ENCODE measurements at places on chromosomes 11 and 22.

DNA sequence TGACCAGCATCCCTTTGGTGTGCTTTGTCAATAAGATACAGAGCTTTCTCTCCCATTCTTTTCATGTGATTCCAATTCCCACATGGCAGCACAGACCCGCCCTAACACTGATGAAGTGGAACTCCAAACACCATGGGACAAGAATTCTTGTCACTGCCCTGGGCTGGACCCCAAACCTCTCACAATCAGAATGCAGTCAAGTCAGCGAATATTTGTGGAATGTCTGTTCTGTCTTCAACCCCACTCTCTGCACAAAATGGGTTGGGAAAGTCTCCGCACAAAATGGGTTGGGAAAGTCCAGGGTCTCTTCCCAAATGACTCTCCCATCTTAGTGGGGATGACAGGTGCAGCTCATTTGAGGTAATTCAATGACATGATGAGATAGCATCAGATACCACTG is 138.9 kb upstream of the TEAD1 start:
- H3K27ac ChIP-seq, result no peak overlapping the region
- H3K36me3 ChIP-seq, result no peaks in the 10 kb centered on the region
- no peak for DNase-seq

DNA sequence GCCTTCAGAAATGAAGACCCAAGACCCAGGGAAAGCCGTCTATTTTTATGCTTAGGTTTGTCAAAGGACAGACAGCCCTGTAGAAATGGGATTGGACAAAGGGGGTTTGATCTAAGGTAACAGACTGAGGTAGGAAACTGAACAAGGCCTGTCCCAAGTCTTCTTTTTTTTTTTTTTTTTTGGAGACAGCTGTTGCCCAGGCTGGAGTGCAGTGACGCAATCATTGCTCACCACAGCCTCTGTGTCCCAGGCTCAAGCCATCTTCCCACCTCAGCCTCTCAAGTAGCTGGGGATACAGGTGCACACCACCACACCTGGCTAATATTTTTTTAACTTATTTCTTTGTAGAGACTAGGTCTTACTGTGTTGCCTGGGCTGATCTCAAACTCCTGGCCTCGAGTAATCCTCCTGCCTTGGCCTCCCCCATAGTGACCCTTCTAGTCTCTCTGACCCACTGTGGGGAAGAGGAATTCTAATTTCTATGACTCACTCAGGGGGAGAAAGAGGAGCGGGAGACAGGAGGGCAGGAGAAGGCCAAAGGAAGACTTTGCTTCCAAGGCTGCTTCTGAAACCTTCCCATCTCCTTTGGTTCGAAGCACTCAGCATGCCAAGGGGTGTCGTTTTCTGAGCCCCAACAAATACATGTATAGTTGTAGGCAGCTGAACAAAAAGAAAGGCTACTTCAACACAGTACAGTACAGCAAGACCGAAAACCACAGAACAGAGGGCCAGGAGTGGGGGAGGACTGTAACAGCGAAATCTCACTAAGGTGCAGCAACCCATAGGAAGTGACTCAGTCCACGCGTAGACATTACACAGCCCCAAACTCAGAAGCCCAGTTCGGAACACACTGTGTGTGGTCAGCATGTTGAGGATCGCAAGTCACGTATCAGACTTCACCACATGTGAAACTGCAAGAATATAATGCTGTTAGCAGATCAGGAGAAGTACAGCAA is 872 bp downstream of the TMA7B start:
- H3K27ac ChIP-seq, result no peak overlapping the region
- DNase-seq, result no peak
- no peak overlapping the region for H3K4me3 ChIP-seq
- H3K27me3 ChIP-seq, result peaks cover 4% of the 10 kb centered on the region

DNA sequence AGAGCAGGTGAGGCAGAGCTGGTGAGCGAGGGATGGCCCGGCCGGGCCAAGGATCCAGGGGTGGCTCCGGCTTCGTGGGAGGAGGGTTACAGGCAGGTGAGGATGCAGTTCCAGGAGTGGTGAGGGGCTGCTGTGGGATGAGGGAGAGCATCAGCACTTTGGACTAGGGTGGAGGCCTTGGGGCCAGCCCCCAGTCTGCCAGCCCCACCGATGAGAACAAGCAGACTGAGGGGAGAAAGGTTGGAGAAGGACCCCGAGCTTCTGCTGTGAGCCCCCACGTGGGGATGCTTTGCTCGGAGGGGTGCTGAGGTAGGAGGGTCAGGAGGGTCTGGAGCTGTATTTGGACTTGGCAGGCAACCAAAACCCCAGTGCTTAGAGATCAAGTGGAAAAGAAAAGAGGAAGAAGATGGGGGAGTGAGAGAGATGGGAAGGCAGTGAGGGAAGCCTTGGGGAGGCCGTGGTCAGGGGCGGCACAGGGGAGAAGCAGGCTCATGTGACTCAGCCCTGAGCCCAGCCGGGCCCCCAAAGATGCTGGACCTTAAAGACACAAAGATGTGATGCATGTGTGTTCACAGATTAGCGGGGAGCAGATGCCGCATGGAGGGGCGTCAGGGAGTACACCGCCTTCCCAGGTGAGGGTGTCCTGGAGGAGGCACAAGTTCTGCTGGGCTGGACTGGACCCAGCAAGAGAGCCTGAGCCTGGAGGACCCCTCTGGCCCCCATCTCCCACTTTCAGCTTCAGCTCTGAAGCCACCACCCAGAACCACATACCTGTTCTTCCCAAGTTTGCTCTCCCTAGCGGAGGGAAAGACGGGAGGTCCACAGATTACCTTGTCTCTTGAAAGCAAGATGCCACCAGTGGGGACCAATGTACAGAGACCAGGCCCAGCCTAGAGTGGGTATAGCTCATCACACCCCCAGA is 91.3 kb downstream of the CDKN1C start:
- no peaks in the 10 kb centered on the region for H3K4me1 ChIP-seq
- no peak overlapping the region for H3K27ac ChIP-seq
- no peak overlapping the region for H3K4me3 ChIP-seq
- peak; percentile 8 for DNase-seq

- peaks cover 33% of the 10 kb centered on the region for H3K4me1 ChIP-seq
- H3K4me3 ChIP-seq, result no peak overlapping the region
- DNase-seq, result no peak
- peak overlapping the region; percentile 39 for H3K27ac ChIP-seq
These were observed 122.9 kb downstream of the MAML2 start for GRCh38 chr11:96219981-96220623.

DNA sequence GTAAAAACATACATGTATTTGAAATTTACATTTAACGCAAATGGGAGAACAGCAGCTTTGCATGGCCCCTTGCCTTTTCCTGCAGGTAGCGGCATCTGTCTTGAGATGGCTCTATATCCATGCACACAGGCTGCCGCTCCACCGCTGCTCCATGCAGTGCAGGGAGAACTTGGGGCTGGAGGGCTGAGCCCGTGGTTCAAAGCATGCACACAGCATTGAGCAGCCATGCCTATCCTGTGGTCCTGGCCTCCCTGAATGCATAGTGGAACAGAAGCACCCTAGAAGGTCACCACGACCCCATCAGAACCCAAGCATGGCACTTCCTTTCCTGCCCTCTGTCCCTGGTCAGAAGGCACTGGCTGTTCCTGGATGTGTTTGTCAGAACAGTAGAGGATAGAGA is 35.0 kb upstream of the TP53I11 start:
- H3K27me3 ChIP-seq, result no peaks in the 10 kb centered on the region
- H3K36me3 ChIP-seq, result no peaks in the 10 kb centered on the region
- no peaks in the 10 kb centered on the region for H3K4me1 ChIP-seq
- no peak for DNase-seq
- H3K27ac ChIP-seq, result no peak overlapping the region
